ENCODE measurements at places on chromosomes 2 and 18. TPM values are rescaled to one million over a fixed set of nuclear protein-coding genes. Genes with fewer than 3 reads are reported as not detected.

LRRTM4 gene
- total RNA-seq, result not detected

GIGYF2 gene
- 75.7 TPM for total RNA-seq

CCBE1 gene
- not detected for total RNA-seq

SLC16A14 gene
- total RNA-seq, result 0.22 TPM
